Amniotic epithelial cell (primary cell): ENCODE measurements at places on chromosomes 1 and 21.

GRCh38 chr21:31354122-31354521 lies 10.1 kb upstream of the TIAM1 start:
- DNase-seq = no peak

- DNase-seq = peak; percentile 37
Observed at GRCh38 chr1:43934101-43934985, 742 bp downstream of the ARTN start.

- DNase-seq = no peak
Observed at GRCh38 chr1:108893141-108893530, 16.4 kb downstream of the GPSM2 start.

DNA sequence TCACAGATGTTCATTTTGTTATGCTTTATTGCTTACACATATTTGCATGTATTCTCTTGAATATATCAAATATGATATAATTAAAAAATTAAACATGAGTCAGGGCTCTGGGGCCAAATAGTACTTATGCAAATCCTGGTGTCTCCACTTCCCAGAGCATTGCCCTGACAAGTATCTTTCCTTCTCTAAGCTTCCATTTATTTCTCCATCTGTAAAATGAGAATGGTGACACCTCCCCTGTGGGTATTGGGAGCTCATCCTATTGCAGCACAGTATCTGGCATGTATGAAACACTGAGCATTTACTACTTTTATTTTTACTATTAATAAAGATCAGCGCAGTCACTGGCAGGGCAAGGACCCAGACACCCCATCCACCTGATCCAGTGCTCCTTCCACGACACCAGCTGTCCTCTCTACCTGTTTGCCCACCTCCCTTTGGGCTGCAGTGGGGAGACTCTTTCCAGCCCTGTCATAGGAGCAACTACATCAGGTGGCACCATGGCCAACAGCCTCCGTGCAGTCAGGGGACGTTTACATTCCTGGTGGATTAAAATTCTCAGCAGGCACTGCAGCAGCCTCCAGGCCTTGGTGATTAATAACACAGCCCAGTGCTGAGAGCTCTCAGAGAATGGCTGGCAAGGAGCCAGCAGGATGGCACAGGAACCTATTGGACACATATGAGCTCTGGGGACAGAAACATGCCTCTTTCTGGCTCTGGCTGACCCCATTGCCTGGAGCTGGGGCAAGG lies 113.0 kb downstream of the DMRTB1 start:
- peak; percentile 69 for DNase-seq

DNA sequence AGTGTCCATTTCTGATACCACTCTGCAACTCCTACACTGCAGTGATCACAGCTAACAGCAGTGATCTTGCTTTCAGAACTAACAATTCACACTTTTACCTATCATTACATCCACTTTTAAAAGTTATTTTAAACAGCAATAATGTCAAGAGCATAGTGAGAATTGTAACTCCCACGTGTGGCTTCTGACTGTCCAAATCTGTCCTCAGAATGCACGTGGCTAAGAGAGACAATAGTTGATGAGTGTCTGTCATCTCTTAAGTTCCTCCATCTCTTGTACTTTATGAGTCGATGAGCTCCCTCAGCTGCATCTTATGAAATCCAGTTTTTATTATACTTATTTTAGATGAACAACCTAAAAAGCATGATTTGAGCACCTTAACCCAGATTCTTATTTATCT lies 16.5 kb upstream of the CFHR5 start:
- DNase-seq = no peak

- no peak for DNase-seq
Observed at GRCh38 chr1:29756085-29756484, 519.8 kb downstream of the PTPRU start.

GRCh38 chr1:66050123-66050522 lies 257.4 kb downstream of the PDE4B start:
- no peak for DNase-seq

GRCh38 chr1:185343306-185343705 lies 26.3 kb upstream of the IVNS1ABP start:
- DNase-seq = no peak

GRCh38 chr1:5956022-5956830 lies 36.0 kb downstream of the NPHP4 start:
- no peak for DNase-seq

GRCh38 chr1:9653491-9654050 lies 2.0 kb downstream of the PIK3CD start:
- DNase-seq = no peak

GRCh38 chr1:232726048-232726779 lies 79.0 kb upstream of the MAP10 start:
- peak; percentile 38 for DNase-seq

- peak; percentile 61 for DNase-seq
Observed at GRCh38 chr1:29259802-29260441, 23.6 kb downstream of the PTPRU start.

GRCh38 chr1:156742017-156742416 lies 1.1 kb upstream of the MRPL24 start:
- DNase-seq = no peak

GRCh38 chr1:235937123-235937522 lies 70.4 kb upstream of the LYST start:
- DNase-seq = no peak

DNA sequence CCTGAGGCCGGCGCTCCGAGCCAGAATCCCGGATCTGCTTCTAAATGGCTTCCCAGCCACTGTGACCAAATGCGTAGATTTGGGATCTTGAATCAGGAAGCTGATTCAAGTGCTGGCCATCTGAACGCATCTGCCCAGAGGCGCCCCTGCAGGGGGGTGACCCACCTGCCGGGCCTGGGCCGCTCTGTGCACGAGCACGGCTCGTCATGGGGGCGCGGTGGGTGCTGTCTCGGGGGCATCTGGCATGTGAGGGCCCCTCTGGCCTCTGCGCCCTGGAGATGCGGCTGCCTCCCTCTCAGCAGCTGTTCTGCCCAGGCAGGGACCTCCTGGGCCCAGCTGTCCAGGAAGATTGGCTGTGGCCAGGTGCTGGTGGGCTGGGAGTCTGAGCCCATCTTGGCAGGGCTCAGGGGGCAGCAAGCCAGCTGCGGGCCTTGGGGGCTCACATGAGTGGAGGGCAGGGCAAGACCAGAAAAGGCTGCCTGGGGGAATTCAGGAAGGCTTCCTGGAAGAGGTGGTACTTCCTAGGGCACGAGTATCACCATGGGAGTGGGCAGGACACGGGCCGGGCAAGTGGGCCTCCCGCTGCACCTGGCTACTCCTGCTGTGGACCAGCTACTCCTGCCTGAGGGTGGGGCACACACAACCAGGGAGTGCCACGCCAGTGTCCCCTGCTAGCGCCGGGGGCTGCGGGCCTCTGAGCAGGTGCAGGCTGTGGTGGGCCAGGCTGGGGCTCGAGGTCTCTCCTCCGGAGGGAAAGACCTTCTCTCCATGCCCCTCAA lies 25.1 kb downstream of the PLCH2 start:
- no peak for DNase-seq
